ENCODE measurements at places on chromosomes 11 and 22.
A peak's percentile ranks its signal among the peaks of the same experiment; 100 is the strongest.

GRCh38 chr22:23894710-23895598 is 771 bp downstream of the MIF start:
- DNase-seq = peak; percentile 73

DNA sequence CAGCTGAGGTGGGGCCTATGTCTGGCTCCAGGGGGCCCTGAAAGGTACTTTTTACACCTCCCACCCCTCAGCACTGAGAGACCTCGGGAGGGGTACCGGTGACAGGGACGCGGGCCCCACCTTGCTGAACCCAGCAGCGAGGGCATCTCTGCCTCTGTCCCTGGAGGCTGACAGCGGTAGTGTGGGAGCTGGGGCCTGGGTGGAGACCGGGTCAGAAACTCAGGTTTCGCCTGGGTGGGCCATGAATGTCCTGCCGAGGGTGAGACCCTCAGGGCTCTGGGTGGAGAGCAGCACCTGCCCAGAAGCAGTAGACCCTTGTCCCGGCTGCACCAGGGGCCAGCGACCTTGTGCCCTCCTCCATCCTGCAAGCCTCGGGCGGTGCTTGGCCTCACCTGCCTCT is 22.2 kb downstream of the PTDSS2 start:
- DNase-seq = no peak

DNA sequence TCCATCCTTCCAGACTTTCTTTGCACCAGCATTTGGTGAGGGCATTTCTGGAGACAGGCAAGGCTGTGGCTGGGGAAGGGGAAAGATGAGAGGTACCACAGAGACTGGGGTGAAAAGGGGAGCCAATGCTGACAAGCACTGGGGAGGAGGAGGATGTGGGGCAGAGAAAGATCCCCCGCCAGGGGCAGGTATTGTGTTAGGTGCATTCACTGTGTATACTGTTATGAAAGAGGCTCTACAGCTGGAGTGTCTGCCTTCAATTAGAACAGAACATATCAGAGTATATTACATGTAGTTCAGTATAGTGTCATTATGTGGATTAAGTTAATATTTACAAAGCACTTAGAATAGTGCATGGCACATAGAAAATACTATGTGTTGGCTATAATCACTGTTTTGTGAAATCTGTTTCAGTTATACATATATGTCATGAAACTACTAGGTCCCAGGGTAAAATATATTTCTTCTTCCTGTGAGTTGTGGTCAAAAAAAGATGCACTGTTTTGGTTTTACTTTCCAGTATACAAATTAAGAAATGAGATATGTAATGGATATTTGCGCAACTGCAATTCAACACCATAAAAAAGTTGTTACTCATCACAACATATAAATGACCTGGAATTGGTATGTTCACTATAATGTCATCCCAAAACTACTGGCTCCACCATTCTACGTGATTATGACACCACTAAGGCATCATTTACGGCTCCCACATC is 8.4 kb downstream of the MSANTD2 start:
- DNase-seq = no peak

DNA sequence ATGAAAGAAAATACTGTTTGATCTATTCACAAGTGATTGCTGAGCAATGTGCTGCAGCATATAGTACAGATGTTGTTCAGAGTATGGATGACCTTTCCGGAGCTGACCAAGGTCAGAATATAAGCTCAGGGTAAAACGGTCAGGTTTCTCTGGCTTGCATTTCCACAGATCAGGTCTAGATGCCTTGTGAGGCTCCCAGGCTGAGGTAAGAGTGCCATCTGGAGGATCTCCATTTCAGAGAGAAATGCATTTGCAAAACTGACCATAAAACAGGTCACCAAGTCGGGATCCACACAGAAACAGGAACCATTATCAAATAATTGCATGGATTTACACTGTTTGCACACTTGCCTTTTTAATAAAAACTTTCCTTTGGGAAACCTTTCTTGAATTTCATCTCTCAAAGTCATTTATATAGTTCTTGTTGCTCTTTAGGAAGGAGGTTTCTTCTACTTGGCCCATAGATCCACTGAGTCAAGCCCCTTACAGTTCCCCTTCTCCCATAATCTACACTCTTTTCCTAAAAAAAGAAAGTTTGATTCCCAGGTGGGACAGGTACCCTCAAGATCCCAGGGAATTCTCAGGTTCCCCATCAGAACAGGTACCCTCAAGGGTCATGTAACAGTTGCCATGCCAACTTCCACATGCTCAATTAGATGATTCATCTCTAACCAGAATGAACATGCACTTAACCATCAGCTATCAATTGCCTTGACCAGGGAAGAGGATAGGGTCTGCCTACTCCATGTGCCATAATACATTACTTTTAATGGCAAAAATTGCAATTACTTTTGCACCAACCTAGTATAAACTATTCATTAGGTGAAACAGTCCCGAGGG is 25.0 kb upstream of the TMPRSS5 start:
- DNase-seq = no peak

DNA sequence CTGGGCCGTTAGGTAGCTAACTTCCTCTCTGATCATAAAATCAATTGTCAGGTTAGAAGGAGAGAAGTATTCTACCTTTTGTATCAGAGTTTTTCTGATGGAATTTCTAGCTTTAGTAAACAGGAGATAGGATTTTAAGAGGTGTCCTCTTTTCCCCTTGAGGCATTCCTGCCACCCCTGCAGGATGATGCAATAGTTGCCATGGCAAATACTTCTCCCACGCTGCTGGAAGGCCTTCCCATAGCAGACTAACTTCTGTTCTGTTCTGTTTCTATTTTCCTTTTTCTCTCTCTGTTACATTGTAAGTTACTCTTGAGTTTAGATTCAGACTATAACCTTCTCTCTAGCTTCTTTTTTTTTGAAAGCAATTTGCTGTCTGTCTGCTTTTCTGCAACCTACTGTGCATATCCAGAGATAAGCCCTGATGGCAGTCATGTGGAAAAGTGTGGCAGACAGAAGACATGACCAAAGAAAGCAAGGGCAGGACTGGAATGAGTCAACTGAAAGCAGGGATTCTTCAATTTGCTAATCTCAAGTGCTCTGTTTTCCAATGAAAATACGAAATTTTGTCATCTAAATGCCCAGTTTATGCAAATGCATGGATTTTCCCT is 679.1 kb downstream of the DLG2 start:
- no peak for DNase-seq

GRCh38 chr11:84292006-84292405 is 1005.8 kb upstream of the CCDC90B start:
- no peak for DNase-seq

DNA sequence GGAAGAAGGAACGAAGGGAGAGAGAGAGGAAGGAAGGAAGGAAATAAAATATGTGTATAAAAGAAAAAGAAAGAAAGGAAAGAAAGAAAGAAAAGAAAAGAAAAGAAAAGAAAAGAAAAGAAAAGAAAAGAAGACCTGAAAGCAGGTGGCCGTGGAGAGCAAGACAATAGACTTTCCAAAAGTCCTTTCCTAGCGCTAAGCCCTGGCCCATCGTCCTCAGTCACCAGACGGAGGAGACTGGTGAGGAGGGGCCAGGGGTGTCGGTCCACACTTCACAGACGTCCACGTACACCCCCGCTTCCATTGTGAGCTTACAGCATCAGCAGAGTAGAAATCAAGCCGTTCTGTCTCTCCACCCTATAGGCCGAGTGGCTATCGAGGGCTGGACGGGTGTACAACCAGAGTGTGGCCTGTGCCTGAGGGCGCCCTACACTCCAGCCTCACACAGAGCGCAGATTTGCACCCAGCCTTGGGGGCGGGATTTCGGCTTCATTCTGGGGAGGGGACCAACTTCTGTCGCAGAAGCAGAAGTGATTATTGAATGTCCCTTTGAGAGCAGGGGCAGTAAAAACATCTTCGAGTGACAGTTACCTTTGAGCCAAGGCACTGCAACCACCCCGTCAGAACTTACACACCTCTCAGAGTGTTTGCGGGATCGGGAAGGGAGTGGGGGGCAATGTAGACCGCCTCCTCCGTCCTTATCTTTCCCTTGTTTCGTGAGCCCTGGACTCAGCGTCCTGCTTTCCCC is 2.0 kb upstream of the BSX start:
- no peak for DNase-seq

GRCh38 chr22:20044495-20045151 is 23.7 kb downstream of the TANGO2 start:
- DNase-seq = no peak

GRCh38 chr11:82521427-82521826 is 212.2 kb downstream of the FAM181B start:
- no peak for DNase-seq

DNA sequence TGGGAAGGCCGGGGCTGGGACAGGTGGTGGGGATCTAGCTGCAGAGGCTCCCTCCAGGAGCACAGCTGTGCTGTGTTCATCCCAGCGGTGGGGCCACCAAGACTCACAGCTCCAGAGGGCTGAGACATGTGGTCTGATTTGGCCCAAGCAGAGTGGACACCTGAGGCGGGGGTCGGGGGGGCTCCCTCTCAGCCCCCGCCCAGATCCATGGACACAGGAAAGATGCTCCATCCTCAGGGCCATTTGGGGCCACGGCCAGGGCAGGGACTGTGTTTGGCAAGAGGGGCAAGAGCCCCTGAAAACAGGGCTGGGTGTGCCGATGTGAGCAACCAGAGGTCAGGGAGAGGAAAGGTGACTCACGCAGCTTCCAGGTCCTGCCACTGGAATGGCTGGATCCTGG is 219.4 kb downstream of the BRD1 start:
- DNase-seq = no peak

DNA sequence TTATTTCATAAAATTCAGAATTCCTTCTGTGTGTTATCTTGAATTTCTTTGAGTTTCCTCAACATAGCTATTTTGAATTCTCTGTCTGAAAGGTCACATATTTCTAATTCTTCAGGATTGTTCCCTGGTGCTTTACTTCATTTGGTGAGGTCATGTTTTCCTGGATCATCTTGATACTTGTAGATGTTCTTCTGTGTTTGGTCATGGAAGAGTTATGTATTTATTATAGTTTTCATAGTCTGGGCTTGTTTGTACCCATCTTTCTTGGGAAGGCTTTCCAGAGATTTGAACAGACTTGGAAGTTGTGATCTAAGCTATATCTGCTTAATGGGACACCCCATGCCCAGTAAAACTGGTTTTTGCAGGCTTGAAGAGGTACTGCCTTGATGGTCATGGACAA is 149.6 kb downstream of the METTL15 start:
- no peak for DNase-seq

- DNase-seq = no peak
These were observed 278 bp downstream of the ROM1 start for GRCh38 chr11:62613291-62613778.

- no peak for DNase-seq
These were observed 22.7 kb downstream of the CBX7 start for GRCh38 chr22:39129746-39130145.

- DNase-seq = no peak
These were observed 1.3 kb downstream of the SCARF2 start for GRCh38 chr22:20436307-20436767.

DNA sequence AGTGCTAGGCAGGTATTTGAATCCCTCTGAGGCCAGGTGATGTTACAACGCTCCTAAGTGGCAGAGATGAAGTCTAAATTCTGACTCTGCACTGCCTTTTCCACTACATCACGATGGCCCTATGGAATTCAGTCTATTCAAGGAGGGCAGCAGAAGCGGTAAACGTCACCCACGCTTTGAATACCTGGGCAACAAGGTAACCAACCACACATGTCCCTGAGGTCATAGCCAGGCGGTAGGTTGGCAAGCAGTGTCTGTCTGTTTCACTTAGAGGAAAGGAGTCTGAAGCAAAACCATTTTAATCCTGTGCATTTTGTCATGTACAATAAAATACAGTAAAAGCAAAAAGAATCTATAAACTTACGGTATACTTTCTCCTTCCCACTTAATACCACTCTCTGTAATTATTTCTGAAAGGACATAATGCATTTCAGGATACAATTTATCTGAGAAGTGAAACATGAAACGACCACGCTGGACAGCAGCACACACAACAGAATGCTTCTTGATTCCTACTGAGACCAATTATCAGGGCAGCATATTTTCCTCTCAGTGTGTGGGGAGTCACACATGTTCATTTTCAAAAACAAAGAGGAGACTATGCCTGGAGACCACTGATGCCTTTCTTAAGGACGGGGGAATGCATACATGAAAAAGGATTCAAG is 51.3 kb downstream of the PRDM10 start:
- peak; percentile 9 for DNase-seq

DNA sequence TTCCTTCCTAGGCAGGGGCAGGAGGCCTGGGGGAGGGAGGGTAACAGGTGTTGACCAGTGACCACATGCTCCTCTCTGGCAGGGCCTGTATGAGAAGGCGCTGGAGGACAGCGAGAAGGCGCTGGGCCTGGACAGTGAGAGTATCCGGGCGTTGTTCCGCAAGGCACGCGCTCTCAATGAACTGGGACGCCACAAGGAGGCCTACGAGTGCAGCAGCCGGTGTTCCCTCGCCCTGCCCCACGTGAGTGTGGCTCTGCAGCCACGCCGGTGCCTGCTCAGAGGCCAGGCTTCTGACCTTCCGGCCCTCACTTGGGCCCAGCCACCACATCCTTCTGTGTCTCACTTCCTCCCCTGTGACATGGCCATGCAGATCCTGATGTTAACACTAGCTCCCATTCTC is 25.8 kb downstream of the ZC3H7B start:
- no peak for DNase-seq

Measured in NCI-H1436 (cell line).